Activated effector memory CD4-positive, alpha-beta T cell treated with anti-CD3 and anti-CD28 coated beads, Interleukin-2, amount 50 U/mL, for 16 hours (primary cell): ENCODE measurements at places on chromosomes 2 and 18.

DNA sequence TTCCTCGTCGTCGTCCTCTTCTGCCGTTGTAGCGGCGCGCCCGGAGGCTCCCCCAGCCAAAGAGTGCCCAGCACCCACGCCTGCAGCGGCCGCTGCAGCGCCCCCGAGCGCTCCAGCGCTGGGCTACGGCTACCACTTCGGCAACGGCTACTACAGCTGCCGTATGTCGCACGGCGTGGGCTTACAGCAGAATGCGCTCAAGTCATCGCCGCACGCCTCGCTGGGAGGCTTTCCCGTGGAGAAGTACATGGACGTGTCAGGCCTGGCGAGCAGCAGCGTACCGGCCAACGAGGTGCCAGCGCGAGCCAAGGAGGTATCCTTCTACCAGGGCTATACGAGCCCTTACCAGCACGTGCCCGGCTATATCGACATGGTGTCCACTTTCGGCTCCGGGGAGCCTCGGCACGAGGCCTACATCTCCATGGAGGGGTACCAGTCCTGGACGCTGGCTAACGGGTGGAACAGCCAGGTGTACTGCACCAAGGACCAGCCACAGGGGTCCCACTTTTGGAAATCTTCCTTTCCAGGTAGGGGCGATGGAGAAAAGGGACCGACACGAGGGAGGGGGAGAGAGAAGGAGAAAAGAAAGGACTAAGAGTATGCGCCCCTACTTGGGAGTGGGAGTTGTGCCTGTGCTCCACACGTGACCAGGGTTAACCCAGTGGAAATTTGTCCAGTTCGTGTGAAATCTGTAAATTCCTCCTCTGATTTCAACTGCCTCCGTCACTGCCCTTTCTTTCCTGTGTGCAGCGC, 800 bp downstream of the HOXD13 start:
- peak; percentile 61 for DNase-seq

DNA sequence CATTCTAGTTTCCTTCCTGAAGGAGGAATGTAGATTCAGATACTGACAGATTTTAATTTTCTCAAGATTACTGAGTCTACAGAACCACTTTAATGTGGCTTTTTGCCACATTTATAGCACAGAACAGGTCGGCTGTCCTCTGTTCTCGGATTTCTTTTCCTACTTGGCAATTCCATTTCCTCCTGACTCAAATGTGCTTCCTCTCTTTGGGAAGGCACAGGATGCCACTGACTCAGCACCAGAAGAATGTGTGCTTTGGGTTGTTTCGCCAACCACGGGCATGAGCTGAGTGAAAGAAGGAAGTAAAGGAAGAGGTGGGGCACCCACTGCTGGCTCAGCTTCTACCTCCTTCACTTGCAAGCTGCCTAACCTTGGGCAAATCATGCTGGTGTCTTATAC, 970.6 kb upstream of the ACVR2A start:
- no peak for DNase-seq

GRCh38 chr2:200741468-200742202, 70.1 kb upstream of the BZW1 start:
- DNase-seq, result no peak

DNA sequence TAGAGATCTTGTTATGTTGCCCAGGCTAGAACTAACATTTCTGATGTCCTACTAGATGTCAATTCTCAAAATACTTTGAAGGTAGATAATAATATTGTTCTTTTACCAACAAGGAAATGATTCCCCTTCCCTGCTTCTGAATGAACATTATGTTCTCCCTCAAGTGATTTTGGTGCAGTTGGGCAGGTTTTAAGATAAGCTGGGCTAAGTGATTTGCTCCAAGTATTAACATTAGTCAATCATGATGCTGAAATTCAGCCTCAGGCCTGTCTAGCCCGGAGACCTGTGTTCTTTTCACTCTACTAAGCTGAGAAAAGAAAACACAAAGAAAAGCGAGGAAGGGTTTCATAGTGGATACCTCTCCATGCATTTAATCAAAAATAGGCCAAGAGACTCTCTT, 38.5 kb upstream of the SPTBN1 start:
- no peak for DNase-seq

DNA sequence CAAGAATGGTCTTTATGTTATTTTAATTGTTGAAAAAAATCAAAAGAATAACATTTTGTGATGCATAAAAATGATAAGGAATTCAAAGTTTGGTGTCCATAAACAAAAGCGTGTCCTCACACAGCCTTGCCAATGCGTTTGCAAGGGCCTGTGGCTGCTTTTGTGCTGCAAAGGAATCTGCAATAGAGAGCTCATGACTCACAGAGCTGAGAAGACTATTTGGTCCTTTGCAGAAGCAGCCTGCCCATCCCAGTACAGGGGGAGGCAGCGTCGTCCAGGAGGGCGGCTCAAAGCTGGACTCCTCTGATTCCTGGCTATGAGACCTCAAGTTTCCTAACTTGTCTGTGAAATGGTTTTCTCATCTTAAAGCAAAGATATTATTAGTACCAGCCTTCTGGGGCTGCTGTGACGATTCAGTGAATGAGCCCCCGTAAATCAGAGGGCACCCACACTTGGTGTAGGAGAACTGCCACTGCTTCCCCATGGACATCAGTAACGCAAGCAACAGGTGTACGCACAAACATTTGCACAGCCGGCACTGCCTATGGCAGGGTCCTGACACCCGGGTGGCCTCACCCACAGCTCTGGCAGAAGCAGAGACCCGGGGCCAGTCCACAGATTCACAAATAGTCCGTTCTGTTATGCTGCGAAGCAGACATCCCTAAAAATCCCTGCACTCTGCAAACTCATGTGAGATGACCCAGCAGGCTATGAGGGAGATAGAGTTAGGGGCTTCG, 70.6 kb upstream of the ASAP2 start:
- DNase-seq, result no peak

DNA sequence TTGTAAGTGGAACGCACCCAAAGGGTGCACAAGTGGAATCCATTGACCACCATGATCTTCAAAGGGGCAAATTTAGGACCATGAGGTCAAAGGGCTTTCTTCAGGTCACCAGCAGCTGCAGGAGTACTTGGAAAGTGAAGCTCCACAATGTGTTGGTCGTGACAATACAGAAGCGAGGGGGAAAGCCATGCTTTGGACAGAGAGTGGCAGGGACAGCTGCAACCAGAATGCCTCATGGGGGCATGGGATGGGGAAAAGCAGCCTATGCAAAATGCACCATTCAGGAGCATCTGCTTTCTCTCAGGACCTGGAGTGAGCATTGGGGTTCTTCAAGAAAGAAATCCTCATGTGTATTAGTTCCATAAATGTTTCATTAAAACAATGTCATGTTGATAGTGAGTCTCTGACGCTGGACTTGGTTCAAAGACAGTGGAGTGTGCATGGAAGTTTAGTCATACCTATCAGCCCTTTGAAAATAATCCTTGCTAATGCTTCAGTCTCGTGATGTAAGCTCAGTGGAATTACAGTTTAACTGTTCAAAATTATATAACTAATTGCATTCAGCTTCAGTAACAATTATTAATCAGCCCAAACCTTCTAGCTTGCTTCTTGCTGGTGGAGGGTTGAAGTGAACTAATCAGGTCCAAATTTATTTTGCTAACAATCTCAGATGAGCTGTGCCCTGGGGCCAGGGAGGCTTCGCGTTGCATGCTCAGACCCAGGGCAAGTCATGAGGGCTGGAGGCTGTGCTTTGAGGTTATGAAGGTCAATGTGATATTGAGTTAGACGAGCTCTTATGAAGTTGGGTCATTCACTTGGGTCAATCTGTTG, 41.6 kb downstream of the ACKR3 start:
- no peak for DNase-seq

- DNase-seq, result no peak
Observed at GRCh38 chr2:201471732-201472393, 20.3 kb downstream of the STRADB start.

- no peak for DNase-seq
Observed at GRCh38 chr18:74368901-74369705, 53.5 kb downstream of the C18orf63 start.

- DNase-seq, result no peak
Observed at GRCh38 chr2:67828066-67828465, 234.7 kb downstream of the C1D start.

- DNase-seq, result no peak
Observed at GRCh38 chr2:61535449-61535848, 2.7 kb downstream of the XPO1 start.

- no peak for DNase-seq
Observed at GRCh38 chr2:61722318-61722717, 131.5 kb downstream of the FAM161A start.

GRCh38 chr2:188382107-188382506, 90.4 kb downstream of the GULP1 start:
- DNase-seq, result no peak

DNA sequence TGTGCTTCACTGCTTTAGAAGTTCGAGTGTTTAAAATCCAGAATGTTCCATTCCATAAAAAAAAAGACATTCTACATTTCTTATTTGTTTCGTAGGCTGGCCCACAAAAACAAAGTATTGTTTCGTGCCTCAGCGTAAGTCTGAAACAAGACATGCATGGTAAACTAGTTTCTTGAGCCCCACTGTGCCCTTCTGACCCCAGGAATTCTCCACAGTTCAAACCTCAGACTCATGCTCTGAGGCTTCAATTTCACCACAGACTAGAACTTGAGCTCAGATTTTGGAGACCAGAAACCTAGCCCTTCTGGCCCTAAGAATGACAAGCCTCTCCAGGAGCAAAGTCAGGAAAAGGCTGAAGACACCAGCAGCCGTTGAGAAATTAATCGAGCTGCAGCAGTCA, 151.5 kb downstream of the SLC8A1 start:
- no peak for DNase-seq

DNA sequence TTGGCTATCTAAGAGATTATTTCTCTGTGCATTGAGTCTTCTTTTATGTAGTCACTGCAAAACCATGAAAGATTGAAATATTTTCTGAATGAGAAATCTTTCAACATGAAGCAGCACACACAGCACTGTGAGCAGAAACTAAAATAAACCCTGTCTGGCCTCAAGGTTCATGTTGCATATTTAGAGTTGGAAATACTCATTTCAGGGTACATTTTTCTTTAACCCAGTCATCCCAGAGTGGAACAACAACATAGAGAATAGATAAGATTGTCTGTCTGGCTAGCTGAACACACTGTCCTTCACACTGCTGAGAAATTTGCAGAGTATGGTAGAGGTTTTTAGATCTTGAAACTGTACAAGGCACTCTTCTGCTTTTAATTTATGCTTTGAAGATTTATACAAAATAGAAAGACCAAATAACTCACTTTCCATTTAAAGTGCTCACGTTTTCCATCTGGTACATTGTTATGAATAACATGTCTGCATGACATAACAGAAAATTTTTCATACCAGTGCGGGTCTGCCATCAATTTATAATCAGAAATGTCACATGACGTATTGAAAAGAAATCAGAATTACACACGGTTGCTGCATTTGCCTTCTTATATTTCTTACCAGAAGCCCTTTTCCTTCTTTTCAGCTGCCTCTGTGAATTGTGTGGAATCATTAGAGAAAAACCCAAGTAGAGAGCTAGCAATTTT, 25.0 kb upstream of the FN1 start:
- DNase-seq, result no peak

- no peak for DNase-seq
Observed at GRCh38 chr18:24567199-24567598, 106.8 kb downstream of the HRH4 start.

GRCh38 chr18:2883076-2883735, 36.4 kb downstream of the EMILIN2 start:
- peak; percentile 75 for DNase-seq

DNA sequence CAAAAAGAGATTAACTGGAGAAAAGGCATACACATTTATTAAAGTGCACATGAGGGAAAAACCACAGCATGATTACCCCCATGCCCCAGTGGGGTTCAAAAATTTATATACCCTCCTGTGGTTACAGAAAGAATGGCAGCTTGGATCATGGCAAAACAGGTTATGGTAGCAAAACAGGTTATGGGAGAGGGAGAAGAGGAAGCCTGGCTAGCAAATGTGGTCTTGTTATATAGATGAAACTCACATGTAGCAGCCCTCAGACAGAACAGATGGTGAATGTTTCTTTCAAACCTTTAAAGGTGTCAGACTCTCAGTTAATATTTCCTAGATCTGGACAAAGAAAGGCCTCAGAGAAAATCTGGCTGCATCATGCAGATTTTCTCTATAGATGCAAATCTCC, 178.2 kb upstream of the ZC3H15 start:
- DNase-seq, result no peak

DNA sequence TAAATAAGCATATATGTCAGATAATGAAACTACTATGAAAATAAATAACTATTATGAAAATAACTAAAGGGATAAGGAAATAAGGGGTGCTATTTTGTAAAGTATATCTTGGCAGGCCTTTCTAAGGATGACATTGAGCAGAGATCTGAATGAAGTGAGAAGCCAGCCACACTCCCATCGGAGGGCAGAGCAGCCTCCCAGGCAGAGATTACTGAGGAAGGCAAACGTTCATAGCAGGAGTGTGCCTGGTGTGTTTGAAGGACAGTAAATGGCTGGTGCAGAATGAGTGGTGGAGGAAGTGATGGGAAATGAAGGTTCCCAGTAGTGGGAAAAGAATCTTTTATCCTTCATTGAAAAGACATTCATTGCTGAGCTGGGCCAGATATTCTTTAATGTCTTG, 62.5 kb downstream of the SPHKAP start:
- no peak for DNase-seq

DNA sequence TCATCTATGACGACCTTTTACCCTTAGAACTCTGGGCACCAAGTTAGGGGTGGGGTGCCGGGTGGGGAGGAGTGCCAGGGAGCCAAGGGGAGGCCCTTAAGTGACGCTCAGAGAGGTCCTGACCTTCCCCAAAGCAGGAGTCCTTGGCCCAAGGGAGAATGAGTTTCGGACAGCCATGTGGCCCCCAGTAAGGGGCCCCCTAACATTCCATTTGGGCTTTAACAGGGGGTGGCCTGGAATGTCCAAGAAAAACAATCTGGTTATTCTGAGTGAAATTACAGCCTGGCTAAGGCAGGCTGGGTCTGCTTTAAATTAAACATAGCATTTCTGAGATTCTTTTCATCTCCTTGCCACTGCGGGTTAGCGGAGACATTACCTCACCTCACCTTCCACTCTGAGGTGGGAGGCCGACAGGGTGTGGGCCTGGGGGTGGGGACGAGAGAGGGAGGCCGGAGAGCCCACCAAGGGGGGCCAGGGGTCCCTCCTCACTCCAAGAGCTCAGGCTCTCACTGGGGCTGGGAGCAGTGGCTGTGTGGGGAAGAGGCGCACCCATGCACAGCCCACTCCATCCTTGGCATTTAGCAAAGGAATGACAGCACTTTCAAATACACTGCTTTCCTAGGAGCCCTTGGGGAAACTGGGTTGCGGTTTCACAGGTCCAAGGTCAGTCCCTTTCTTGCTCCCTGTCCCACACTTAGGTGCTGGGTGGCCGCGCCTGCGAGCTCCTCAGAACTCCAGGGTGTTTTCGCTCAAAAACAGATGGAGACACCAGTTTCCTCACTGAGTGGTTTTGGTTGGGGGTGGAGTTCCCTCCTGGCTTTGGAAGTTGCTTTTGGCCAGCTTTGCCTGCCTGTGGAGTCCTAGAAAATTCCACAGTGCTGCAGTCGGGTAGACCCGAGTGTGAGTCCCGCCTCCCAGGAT, 107.4 kb downstream of the POLR1A start:
- peak; percentile 56 for DNase-seq

GRCh38 chr2:8282858-8283252, 399.0 kb upstream of the ID2 start:
- no peak for DNase-seq
